ENCODE measurements at places on chromosomes 6 and 20. TPM values are rescaled to one million over a fixed set of nuclear protein-coding genes. Genes with fewer than 3 reads are reported as not detected.

Gene BMP2
- 9.6 TPM for total RNA-seq

Gene TAGAP
- total RNA-seq, result 9.8 TPM

Gene CRISP3
- not detected for total RNA-seq

Gene CALHM6
- total RNA-seq, result 0.60 TPM

Gene C6orf15
- total RNA-seq, result not detected

Gene TGM2
- total RNA-seq, result 46.5 TPM

Gene DDO
- 0.59 TPM for total RNA-seq

Gene OXT
- 1.8 TPM for total RNA-seq

Gene BNIP5
- total RNA-seq, result not detected

Gene NRN1
- total RNA-seq, result 69.0 TPM

Gene E2F1
- total RNA-seq, result 4.2 TPM

Gene CRYBG1
- total RNA-seq, result 9.0 TPM

Gene TLDC2
- not detected for total RNA-seq

Gene CAGE1
- total RNA-seq, result not detected

Gene CDSN
- not detected for total RNA-seq

Gene GRM1
- 0.44 TPM for total RNA-seq

Gene CTCFL
- not detected for total RNA-seq

Gene SLC25A27
- total RNA-seq, result 54.1 TPM

Gene MUC22
- not detected for total RNA-seq

Gene GJA1
- total RNA-seq, result 44.7 TPM

Gene FKBP1C
- total RNA-seq, result 1.5 TPM

Gene CCN5
- total RNA-seq, result 355 TPM

Gene VGLL2
- total RNA-seq, result not detected

Gene ZNF165
- 2.2 TPM for total RNA-seq

Gene RBBP8NL
- not detected for total RNA-seq

Gene PARD6B
- 3.3 TPM for total RNA-seq

Gene CST2
- not detected for total RNA-seq

Measured in tibial nerve (tissue), 4 donors.